Activated CD4-positive, alpha-beta memory T cell treated with anti-CD3 and anti-CD28 coated beads for 36 hours (primary cell): ENCODE measurements at places on chromosomes 2 and 18.

DNA sequence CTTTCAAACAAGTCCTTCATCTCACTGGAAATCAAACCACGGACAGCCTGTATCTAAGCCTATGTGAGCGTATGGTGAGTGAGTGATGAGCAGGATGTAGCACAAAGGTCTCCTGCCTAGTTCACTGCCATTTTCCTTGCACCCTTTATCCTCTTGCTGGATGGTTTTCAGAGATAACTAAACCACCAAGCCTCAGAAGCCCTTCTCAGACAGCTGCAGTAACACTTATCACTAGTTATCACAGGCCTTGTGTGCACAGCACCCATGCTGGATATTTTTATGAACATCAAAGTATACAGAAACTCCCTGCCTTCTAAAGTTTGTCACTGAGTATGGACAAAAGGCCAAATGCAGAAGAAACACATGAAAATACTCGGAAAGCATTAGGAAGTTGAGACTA is 69.5 kb downstream of the C1D start:
- no peak for DNase-seq

- no peak for DNase-seq
These were observed 617.2 kb upstream of the CDH7 start for GRCh38 chr18:65133610-65134009.

DNA sequence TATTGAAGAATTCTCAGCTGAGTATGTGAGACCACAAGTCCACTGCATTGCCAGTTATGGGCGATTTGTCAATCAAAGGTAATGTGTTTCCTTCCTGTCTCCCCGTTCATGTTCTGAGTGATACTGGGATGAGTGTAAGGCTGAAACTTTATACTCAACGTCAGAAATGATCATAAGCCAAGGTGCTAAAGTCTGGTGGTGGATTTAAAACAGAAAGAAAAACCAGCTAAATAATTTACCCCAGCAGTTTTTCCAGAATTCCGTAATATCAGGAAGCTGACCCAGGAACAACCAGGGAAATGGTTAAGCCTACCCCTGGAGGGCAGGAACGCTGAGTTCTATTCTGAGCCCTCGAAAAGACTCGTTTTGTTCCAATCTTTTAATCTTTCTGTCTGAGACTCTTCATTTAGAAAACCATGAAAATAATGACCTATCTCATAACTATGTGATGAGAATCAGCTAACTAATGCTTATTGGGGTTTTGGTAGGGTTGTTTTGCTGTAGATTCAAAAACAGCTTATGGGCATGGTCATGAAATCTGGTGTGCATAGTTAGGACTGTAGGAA is 149.6 kb downstream of the LAMA3 start:
- DNase-seq, result peak; percentile 16

DNA sequence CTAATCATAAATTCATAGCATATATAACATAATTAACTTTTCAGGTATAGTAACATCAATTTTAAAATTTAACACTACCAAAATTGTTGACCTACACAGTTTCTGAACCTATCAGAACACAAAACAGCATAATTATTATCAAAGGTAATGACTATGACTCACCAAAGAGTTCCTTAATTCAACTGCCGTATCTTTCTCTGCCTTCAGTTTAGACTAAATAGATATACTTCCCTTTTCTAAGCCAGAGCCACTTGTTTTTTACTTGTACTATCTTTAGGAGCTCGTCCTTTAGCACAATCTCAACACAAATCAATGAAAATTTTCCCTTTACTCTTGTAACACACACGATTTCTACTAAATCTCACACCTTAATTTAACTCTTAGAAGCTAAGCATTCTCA is 54.4 kb downstream of the CCDC88A start:
- DNase-seq, result no peak

- DNase-seq, result no peak
These were observed 25.1 kb upstream of the ODC1 start for GRCh38 chr2:10473121-10473756.

DNA sequence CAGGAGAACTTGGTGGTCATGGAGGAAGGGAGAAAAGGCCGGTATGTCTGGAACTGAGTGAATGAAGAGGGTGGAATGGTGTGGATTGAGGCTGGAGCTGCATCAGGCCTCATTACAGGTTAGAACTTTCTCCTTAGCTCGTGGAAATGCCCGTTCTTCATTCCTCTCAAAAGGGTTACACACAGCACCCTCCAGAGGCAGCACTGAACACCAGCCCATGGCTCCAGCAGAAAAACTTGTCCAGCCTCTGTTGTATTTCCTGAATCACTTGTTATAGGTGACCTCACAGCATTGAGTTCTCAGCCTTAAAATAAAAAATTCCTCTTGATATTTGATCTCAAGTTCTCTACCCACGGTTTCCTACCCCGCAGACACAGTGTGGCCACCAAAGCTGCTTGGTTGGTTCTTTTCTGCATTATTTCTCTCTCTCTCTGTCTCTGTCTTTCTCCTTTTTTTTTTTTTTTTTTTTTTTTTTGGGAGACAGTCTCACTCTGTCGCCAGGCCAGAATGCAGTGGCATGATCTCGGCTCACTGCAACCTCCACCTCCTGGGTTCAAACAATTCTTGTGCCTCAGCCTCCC is 89.6 kb downstream of the ITGB1BP1 start:
- DNase-seq, result peak; percentile 34

DNA sequence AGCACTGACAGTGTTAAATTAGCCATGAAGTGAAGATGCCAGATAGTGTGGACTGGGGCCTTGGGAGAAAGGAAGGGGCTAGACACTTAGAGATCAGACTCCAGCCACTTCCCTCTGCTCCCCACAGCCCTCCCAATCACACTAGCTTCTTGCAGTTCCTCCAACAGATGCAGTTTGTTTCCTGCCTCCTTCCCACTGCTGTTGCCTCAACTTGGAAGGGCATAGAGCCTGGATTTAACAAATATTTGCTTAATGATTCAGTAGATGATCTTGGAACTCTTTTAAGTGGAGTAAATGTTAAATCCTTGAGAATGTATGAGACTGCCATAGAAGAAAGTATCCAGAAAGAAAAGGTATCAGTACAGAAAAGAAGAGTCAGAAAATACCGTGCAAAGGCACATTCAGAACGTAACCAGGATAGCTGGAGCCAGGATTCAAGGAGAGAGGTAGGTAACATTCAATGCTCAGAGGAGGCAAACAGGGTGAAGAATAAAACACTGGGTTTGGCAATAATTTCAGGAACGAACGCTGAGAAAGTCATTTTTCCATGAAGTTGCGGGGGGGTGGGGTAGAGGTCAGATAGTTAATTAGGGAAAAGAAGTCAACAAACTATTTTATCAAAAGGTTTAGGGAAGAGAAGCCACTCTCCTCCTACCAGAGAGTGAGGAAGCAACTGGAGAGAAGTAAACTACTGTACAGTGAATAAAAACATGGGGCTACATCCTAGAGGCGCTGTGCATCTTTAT is 1.3 kb upstream of the BZW1 start:
- DNase-seq, result no peak

DNA sequence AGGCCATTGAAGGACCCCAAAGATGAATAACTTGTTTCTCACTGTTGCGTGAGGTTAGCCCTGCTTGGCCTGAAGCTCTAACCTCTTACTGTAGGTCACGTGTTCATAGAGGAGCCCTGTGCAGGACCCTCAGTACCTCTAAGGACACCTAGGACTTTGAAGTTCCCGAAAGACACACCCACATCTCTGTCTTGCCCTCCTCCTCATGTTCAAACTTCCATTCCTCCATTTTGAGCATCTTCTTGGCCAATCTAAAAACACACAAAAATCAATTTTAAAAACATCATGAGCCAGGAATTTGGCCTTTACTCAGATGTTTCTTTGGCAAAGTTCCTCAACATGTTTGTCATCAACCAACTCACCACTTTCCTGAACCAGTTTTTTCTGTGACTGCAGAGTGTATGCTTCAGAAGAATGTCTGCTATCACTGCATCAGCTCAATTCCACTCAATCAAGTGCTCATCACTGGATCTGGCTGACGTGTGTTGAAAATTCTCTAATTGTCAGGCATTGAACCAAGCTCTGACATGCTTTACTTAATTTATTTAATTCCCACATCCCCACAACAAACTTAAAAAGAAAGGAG is 101.6 kb downstream of the AP1S3 start:
- DNase-seq, result no peak

DNA sequence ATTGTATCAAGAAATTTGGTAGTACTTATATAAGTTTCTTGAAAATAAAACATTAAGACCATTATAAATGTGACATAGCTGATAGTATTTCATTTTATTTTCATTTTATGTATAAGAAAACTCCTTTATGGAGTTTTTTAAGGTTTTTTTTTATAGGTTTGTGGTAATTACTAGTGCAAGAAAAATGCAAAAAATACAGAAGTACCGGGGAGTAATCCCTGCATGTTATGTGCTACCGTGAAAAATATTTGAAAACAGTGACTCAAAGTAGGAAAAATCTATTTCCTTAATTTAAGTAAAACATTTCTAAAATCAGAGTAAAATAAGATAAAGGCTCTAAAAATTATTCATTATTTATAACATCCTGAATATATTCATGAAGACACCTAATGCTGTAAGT is 21.6 kb downstream of the ZSWIM2 start:
- DNase-seq, result no peak

GRCh38 chr2:25230948-25231311 is 62.5 kb upstream of the POMC start:
- no peak for DNase-seq

- DNase-seq, result no peak
These were observed 73.1 kb downstream of the MBD2 start for GRCh38 chr18:54151376-54151775.

DNA sequence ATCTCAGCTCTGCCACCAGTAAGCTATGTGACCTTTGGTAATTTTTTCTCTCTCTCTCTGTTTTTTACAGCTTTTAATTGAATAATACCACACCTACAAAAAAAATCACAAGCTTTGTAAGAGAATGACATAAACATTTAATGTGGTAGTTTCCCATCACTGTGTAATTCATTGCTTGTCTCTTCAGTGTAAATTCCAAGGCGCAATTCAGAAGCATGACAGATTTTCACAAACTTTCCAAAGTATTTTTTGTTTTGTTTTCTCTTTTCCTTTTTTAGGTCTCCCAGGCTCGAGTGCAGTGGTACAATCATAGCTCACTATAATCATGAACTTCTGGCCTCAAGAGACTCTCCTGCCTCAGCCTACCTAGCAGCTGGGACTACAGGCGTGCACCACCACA is 25.0 kb upstream of the PPM1B start:
- DNase-seq, result no peak

- DNase-seq, result no peak
These were observed 61.4 kb downstream of the MYO5B start for GRCh38 chr18:50133526-50133925.

- no peak for DNase-seq
These were observed 16.8 kb downstream of the GNLY start for GRCh38 chr2:85710687-85711577.

DNA sequence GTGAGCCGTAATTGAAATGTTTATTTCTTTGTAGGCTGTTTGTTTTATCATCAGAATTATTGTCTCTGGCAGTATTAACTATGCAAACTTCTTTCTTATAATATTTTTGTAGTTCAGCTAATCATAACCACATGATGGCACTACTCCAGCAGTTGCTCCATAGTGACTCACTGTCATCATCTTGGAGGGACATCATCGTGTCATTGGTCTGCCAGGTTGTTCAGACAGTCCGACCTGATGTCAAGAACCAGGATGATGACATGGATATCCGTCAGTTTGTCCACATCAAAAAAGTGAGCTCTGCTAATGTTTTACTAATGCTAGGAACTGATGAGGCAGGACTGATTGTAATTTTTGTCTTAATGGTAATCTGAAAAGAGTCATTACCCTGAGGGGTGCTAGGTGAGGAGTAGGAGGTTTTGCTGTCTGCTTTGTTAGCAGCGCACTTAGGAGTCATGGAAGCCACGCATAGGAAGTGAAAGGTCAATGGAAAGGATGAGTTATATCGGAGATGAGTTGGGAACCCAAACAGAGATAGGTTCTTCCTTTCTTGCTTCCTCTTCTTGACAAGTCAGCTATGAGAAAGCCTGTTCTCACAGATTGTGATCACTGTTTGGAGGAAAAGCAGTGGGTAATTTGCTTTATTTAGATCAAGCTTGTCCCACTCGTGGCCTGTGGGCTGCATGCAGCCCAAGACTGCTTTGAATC is 49.2 kb downstream of the PIKFYVE start:
- no peak for DNase-seq

GRCh38 chr2:171553858-171554257 is 31.6 kb downstream of the CYBRD1 start:
- DNase-seq, result no peak

DNA sequence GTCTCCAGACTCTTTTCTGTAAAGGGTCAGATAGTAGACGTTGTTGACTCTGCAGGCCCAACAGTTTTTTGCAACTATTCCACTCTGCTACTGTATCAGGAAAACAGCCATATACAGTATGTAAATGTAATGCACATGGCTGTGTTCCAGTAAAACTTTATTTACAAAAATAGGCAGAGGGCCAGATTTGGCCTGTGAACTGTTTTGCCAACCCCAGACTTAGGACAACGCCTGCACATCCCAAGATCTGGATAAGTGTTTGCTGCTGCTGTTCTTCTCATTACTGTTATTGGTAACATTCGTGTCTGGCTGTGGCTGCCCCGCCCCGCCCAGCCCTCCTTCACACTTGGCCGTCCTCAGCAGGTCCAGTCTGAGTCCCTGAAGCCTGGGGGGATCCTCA is 94.6 kb upstream of the MCFD2 start:
- DNase-seq, result no peak

GRCh38 chr2:146444085-146444484 is 1400.7 kb upstream of the ACVR2A start:
- DNase-seq, result no peak

DNA sequence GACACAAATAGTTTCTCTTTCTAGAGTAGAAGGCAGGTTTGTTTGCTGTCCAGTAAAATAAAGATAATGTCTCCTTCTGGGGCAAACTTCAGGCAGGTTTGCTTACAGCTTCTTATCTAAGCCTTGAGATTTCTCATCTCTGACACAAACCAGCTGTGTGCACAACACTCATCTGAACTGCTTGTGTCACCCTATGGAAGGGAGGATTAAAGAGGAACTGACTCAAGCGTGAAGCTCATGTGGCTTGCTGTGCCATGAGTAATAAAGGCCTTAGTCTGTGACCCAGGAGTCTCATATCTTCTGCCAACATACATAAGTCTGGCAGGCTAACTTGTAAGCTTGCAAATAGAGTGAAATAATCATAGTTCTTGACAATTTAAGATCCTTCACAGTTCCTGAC is 24.2 kb upstream of the CPO start:
- peak; percentile 31 for DNase-seq

DNA sequence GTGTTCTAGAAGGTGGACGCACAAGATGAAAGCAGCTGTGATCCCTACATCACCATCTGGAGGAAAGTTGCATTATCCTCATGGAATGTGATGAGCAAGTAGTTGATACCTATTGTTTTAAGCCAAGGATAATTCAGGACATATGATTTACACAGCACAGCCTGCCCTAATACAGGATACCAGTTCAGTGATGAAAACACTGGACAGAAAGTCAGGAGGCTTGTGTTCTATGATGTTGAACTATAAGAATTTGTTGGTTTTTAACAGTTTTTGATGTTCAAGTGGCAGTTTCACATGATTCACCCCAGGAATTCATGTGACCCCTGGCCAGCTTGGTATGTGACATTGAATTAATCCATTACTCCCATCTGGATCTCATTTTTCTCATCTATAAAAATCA is 6.2 kb upstream of the CHST10 start:
- no peak for DNase-seq
